D341Med (cell line): ENCODE measurements at places on chromosomes 2 and 18.

DNA sequence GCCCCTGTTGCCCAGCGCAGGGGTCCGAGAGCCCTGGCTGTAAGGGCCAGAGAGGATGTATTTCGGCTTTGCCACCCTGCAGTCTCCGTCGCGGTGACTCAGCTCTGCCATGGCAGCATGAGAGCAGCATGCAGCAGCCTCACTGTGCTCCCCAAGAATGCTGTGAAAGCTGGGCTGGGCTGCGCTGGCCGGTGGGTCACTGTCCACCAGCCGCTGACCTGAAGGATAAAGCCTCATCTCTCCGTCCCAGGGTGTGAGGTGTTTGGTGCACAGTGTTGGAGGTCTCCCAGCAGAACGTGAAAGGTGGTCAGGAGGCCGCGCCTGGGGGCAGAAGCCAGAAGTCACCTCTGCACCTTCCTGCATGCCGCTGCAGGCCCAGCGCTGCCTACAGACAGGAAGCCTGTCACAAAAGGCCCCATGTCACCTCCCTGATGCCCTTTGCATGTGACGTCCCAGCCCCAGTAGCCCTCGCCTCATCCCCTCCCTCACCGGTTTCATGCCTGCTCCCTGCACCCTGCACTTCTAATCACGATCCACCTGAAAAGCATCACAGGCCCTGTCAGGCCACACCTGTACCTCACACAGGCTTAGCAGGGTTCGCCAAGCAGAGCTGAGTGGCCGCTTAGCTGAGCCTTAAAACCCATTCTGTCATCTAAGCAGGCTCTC, 342.1 kb downstream of the EIPR1 start:
- DNase-seq: no peak

DNA sequence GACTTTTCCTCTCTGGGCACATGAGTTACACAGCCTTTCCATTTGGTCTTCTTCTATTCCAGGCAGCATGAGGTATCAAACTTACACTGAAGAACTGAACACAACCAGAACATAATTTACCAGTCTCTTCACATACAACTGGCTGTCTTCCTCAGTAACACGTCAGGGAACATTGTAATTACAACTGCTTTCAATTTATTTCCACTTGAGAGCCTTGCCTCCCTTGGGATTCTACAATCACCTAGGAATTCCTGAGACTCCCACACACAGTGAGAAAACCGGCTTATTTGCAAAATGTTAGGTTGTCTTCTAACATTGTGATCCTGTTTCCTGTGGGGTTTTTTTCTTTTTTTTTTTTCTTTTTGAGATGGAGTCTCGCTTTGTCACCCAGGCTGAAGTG, 149.9 kb downstream of the TMX3 start:
- DNase-seq: no peak

- DNase-seq: no peak
These were observed 401.0 kb downstream of the GRB14 start for GRCh38 chr2:164220265-164220664.

- no peak for DNase-seq
These were observed 60.4 kb upstream of the SLC8A1 start for GRCh38 chr2:40512256-40512655.

DNA sequence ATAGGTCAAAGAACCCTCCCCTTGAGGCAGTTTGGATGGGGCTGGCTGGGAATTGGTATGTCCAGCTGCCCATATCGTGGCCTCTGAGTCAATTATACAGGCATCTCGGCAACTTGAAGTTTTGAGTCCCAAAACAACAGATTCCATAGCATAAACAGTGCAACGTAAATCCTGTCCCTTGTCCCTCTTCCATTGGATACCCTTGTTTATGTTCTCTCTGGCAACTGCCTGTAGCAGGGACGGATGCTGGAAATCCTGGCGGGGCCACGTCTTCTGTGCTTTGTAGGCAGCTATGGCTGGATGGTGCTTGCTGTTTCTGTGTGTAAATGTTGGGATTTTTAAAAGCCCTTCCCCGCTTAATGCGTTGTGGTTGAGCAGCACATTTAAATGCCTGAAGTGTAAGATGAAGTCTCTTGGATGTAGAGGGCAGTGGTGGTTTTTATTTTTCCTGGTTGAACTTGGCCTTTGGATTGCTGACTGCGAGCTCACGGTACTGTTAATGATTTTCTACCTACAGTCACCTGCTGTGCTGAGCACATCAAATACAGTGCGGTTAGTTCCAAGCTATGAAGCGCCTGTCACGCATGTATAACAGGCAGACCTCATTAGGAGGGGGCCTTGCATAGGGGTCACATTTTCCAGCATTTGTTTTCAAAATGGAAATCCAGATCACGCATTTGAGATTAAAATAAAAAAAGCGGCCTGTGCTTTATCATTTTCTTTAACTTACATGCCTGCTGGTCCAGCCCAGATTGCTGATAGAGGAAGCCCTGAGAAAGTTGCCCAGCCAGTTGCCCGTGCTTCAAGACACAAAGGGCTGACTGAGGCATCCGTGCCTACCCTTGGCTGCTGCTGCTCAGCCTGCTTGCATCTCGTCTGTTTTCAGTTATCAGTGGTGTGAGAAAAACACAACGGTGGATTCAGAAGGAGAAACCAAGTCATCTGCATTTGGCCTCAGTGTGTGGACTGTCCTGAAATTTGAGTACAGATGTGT, 84.7 kb downstream of the NEDD4L start:
- DNase-seq: no peak

- DNase-seq: no peak
These were observed 103.5 kb downstream of the UPP2 start for GRCh38 chr2:158205215-158205614.

- no peak for DNase-seq
These were observed 1624.2 kb downstream of the LRP1B start for GRCh38 chr2:140506606-140507005.

- DNase-seq: no peak
These were observed 4.9 kb downstream of the KLHL30 start for GRCh38 chr2:238143239-238143951.

DNA sequence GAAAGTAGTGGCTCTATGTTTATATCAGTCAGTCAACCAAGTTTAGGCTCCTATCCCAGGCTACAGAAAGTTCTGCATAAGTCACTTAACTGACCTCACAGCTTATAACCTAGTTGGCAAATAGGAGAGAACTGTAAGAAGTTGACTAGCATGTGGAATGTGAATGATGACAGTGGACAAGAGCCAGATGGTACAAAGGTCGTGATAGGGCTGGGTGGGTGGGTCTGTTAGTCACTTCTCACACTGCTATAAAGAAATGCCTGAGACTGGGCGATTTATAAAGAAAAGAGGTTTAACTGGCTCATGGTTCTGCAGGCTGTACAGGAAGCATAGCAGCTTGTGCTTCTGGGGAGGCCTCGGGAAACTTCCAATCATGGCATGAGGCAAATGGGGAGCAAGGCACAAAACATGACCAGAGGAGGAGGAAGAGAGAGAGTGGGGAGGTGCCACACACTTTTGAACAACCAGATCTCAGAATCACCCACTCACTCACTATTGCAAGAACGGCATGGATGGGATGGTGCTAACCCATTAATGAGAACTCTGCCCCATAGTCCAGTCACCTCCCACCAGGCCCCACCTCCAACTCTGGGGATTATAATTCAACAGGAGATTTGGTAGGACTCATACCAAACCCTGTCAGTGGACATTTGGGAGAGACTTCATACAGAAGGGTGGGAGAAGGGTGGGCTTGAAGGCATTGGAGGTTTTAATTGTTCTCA, 68.8 kb downstream of the LTBP1 start:
- DNase-seq: no peak

DNA sequence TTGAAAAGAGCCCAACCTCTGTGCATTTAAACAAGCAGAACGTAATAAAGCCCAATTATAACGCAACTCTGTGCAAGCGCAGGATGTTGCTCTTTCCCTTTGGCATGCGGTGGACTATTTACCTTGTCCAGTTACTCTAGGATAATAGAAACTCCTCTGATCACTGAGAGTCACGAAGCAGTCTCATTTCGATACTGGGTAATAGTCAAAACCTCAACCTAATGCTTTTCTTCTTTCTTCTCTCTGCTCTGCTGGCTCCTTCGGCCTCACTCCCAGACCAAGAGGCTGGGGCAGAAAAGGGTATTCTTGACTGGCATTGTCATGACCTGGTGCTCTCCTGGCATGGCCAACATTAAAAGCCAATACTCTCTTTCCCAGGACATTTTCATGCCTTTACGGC, 89.7 kb upstream of the GCFC2 start:
- DNase-seq: no peak

GRCh38 chr2:167925758-167926157, 321.6 kb downstream of the STK39 start:
- DNase-seq: no peak

GRCh38 chr2:74573747-74574562, 19.4 kb downstream of the DOK1 start:
- no peak for DNase-seq

- no peak for DNase-seq
These were observed 232.2 kb downstream of the TTC32 start for GRCh38 chr2:19669559-19669958.

DNA sequence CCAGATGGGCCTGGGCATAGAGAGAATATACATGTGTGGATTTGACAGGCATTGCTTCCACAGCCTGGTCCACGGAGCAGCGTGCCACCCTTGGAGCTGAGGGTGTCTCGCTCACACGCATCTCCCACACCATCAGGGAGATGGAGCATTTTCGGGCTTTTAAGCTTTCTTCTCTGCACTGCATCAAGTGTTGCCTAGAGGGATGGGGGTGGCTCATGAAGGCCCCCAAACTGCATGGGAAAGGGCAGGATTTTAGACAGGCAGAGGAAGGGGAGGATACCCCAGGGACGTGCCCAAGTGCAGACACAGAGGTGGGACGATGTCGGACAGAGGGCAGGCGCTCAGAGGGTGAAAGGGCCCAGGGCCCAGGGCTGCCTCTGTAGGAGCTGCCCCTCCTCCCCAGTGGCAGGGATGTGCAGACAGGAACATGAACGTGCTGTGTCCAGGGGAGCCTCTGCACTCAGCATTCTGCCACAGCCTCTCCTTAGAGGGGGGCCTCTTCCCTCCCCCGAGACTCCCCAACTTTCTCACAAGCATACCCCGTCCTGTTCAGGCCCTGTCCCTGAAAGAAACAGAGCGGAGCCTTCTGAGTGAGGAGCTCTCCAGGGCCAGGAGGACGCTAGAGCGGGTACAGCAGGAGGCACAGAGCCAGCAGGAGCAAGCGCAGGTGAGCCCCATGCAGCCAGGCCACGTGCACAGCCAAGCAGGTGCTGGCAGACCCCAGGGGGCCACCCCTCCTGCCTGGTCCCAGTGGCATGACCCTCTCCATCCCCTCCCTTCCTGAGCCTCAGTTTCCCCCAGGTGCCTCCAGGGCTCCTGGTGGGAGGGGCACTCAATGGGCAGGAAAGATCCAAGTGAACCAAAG, 42.9 kb upstream of the SNED1 start:
- no peak for DNase-seq

- DNase-seq: no peak
These were observed 66.5 kb downstream of the PXDN start for GRCh38 chr2:1677821-1678165.

DNA sequence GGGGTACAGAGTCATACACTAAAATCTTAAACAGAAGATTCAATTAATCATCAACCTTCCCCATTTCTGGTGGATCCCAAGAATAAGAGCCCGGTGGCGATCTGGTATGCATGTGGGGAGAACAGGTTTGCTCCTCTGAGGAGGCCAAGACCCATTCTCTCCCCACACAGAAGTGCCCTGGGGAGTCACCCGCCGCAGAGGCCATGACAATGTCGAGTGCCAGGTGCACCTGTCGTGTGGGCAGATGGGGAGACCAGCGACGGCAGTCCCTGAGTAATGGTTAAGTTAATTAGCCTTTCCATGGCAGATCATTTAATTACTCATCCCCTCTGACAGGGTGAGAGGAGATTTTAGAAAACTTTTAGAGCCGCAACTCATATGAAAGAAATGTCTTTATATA, 345.0 kb downstream of the NCKAP5 start:
- DNase-seq: no peak

DNA sequence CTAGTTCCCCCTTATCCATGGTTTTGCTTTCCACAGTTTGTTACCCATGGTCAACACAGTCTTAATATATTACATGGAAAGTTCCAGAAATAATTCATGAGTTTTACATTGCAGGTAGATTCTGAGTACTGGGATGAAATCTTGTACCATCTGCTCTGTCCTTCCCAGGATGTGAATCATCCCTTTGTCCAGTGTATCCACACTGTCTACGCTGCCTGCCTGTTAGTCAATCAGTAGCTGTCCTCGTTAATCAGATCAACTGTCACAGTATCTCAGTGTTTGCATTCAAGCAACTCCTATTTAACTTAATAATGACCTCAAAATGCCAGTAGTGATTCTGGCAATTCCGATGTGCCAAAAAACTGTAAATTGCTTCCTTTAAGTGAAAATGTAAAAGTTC, 76.3 kb downstream of the DYNC1I2 start:
- no peak for DNase-seq

GRCh38 chr2:71347517-71347916, 15.9 kb downstream of the ZNF638 start:
- DNase-seq: no peak

DNA sequence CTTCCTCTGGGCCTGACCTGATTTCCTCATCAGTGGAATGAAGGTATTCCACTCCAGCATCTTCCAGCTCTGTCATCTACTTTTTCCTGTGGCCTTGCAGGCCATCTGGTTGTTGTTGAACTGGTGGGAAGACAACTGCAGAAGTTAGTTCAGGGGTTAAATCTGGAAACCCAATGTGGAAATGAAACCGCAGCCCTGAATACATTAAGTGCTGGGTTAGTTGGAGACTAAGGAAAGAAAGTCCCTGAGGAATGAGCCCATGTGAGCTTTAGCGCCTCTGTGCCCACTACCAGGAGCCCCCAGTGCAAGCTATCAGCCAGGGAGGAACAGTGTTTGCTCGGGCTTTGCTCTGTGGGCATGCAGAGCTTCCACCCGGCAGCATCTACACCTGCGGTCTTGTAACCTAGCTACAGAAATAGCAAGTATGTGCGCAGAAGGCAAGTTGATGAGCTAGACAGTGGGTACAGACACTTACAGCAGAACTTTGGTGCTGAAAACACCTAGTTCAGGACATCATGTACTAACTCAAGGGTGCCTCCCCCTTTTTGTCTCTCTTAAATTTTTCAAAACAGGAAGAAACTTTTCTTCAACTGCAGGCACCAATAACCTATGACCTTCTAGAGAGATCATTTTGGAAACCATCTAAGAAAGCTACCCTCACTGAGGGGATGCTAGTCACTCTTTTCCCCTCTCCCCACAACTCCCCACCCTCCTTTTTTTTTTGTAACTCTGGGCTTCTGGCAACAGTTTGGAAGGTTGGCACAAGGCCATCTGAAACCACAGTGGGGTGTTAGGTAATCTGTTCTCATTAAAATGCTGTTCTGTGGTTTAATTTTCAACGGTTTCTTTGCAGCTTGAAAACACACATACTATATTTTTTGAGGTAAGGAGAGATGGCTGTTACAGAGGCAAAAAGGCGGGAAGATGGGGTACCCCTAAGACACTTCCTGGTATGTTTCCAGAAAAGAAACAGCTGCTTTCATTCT, 18.3 kb upstream of the CXCR4 start:
- DNase-seq: no peak

GRCh38 chr2:198753101-198753500, 704.6 kb downstream of the SATB2 start:
- DNase-seq: no peak
